Neural crest cell (in vitro differentiated cells): ENCODE measurements at places on chromosomes 6 and 20. TPM values are rescaled to one million over a fixed set of nuclear protein-coding genes. Genes with fewer than 3 reads are reported as not detected.

MOCS1 gene
- 15.9 and 18.4 TPM in 2 replicates for total RNA-seq

PGC gene
- not detected in 2 replicates for total RNA-seq

GRCh38 chr6:157380458-157380778 is 572 bp upstream of the ZDHHC14 start:
- DNase-seq: no peak
- no peaks in the 10 kb centered on the region for H3K36me3 ChIP-seq
- H3K4me3 ChIP-seq: peak overlapping the region; percentile 83
- peaks cover 20% of the 10 kb centered on the region for H3K4me1 ChIP-seq
- H3K27me3 ChIP-seq: peaks cover 32% of the 10 kb centered on the region

- no peak for DNase-seq
- no peaks in the 10 kb centered on the region for H3K27me3 ChIP-seq
- H3K36me3 ChIP-seq: no peaks in the 10 kb centered on the region
- H3K4me1 ChIP-seq: no peaks in the 10 kb centered on the region
- no peak overlapping the region for H3K4me3 ChIP-seq
Measured at GRCh38 chr20:36261389-36262105, 25.3 kb downstream of the AAR2 start.

SMLR1 gene
- not detected in 2 replicates for total RNA-seq

GRCh38 chr20:48901326-48901725 is 20.2 kb upstream of the ARFGEF2 start:
- no peak for DNase-seq
- H3K4me3 ChIP-seq: no peak overlapping the region
- H3K36me3 ChIP-seq: no peaks in the 10 kb centered on the region
- peaks cover 18% of the 10 kb centered on the region for H3K4me1 ChIP-seq
- H3K27ac ChIP-seq: no peak overlapping the region

GRCh38 chr6:107132330-107132954 is 17.1 kb upstream of the BEND3 start:
- DNase-seq: peak; percentile 51
- H3K4me1 ChIP-seq: peaks cover 14% of the 10 kb centered on the region
- no peaks in the 10 kb centered on the region for H3K36me3 ChIP-seq
- no peak overlapping the region for H3K4me3 ChIP-seq
- H3K27ac ChIP-seq: no peak overlapping the region
- no peaks in the 10 kb centered on the region for H3K27me3 ChIP-seq

- no peak overlapping the region for H3K27ac ChIP-seq
- peaks cover 15% of the 10 kb centered on the region for H3K36me3 ChIP-seq
- H3K27me3 ChIP-seq: peaks cover 74% of the 10 kb centered on the region
- peak; percentile 6 for DNase-seq
- peaks cover 11% of the 10 kb centered on the region for H3K4me1 ChIP-seq
Measured at GRCh38 chr6:27096834-27097511, 150.5 kb upstream of the PRSS16 start.

ARHGAP40 gene
- total RNA-seq: not detected in 2 replicates

NUDT3 gene
- 47.5 and 50.0 TPM in 2 replicates for total RNA-seq
